Stimulated activated CD4-positive, alpha-beta T cell treated with anti-CD3 and anti-CD28 coated beads, Interleukin-1b, Interleukin-23, amount 100 ng/mL, for 1 hour (primary cell): ENCODE measurements at places on chromosomes 2 and 18.

- no peak for DNase-seq
These were observed 94.4 kb downstream of the MGAT5 start for GRCh38 chr2:134348239-134348638.

DNA sequence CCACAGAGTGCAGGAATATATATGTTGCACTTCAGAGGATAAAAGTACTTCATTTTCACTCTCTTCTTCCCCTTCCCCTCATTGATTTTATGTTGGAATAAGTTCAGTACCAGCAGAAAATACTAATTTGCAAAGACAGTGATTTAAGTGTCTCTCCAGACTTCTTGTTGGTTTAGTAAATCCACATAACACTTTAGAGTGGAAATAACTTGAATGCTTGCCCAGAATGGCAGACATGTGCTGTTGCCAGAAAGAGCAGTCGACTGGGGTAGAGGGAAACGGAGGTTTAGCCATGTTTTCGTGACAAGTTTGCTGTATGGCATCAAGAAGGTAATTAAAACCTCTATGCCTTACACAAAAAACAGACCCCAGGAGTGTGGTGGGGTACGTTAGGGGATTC is 246.0 kb upstream of the CXCR4 start:
- DNase-seq, result no peak

GRCh38 chr2:2012505-2012904 is 268.2 kb upstream of the PXDN start:
- DNase-seq, result no peak

- DNase-seq, result no peak
These were observed 29.3 kb downstream of the COLEC11 start for GRCh38 chr2:3624059-3624794.

DNA sequence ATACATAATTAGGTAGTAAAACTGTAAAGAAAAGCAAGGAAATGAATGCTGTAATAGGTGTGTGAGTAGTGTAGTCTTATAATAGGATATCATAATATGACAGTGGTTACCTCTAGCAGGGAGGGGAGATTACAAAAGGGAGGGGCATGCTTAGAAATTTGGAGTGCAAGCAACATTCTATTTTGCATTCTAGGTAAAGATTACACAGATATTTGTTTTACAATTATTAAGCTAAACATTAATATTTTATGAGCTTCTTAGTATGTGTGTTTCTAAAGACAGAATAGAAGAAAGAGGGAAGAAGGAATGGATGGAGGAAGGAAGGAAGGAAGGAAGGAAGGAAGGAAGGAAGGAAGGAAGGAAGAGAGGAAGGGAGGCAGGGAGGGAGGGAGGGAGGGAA is 177.9 kb downstream of the PAX3 start:
- DNase-seq, result no peak

- DNase-seq, result no peak
These were observed 130.2 kb downstream of the CD226 start for GRCh38 chr18:69817335-69817940.

- no peak for DNase-seq
These were observed 2.6 kb downstream of the KDM3A start for GRCh38 chr2:86443631-86444350.

- no peak for DNase-seq
These were observed 262.9 kb downstream of the CD226 start for GRCh38 chr18:69684789-69685188.

GRCh38 chr18:13165636-13166423 is 52.7 kb upstream of the LDLRAD4 start:
- DNase-seq, result no peak

DNA sequence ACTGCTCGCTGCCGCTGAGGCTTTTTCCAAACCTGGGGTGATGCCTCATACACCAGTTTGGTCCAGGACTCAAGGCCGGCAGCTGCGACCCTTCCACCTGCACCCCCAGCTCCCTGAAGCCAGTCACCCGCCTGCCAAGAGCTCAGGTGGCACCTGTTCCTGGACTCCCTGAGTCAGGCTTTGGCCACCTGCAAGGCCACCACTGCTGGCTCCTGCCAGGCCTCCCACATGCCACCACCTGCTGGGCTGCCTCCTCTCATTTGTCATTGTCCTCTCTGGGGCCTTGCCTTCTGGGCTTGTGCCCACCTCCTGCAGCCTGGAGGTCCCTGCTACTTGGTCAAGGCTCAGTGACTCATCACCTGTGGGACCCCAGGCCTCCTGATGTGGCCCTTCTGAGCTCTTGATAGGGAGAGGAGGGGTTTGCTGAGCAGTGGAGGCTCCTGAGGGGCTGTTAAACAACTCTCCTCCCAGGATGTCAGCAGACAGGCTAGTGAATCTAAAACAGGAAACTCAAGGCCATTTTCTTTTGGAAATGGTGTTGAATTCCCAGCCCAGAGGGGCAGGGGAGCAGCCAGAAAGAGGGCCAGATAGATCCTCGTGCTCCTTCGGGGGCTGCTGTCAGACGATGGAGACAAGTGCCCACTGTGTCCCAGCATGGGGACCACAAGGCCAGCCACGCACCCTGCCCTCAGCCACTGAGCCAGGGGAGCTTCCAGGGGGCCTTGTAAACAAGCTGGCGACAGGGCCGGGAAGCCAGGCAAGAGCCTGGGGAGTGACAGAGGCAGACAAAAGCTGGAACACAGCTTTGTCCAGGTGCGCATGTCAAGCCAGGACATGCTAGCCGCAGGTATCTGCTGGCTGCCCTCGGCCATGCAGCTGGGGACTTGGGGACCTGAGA is 416.8 kb downstream of the LRATD1 start:
- DNase-seq, result no peak

DNA sequence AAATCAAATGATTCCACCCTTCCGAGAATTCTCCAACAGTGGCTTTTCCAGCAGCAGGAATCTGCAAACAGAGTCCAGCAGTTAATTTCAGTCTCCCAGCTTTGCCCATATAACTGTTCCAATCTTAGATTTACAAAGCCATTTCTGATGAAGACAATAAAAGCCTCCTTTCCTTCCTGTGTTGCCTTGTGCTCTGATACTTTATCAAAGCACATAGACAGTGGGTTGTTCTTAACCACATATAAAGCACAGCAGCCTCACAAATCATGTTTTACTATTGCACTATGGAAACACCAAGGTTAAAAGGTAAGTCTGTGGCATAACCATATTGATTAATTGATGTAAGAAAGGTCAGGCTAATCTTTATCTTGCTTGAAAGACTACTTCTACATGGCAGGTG is 89.8 kb upstream of the MMADHC start:
- DNase-seq, result no peak

DNA sequence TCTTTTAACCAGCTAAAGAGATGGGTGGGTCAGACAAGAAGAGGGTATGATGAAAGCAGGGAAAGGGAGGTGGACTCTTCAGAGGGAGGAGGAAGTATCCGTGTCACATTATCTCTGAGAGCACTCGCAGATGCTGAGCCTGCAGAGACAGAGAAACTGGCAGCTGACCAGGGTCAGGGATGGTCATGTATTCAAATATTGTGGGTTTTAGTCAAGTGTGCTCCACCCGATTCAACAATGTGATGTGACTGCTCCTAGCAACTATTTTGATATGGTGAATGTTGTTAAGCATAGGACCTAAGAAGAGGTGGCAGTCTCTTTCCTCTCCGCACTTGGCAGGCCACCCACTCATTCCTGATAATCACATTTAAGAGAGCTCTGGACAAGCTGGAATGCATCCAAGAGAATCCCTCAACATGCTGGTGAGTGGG is 1.3 kb upstream of the CLIP4 start:
- no peak for DNase-seq

DNA sequence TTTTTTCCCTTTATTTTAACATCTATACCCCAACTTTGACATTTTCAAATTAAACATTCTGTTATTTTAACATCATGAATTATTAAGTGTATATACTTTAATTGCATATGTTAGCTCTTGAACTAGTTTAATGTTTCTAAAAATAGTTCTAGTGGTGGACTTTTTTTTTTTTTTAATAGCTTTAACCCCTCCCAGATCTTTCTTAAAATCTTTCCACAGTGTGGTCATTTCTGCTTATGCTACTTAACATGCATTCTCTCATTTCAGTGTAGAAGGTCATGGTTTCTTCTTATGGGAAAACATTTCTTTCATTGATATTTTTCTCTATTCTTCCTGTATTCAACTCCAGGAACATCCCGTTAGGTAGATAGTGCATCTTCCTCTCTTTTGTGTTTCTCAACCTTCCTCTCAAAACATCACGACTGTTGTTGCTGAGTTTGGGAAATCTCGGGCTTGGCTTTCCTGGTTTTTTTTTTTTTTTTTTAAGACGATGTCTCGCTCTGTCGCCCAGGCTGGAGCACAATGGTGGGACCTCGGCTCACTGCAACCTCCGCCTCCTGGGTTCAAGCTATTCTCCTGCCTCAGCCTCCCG is 849 bp upstream of the TMEM18 start:
- no peak for DNase-seq
